ENCODE measurements at places on chromosomes 5 and 9.

GRCh38 chr5:10140195-10140973 lies 109.3 kb downstream of the ATPSCKMT start:
- DNase-seq = no peak

DNA sequence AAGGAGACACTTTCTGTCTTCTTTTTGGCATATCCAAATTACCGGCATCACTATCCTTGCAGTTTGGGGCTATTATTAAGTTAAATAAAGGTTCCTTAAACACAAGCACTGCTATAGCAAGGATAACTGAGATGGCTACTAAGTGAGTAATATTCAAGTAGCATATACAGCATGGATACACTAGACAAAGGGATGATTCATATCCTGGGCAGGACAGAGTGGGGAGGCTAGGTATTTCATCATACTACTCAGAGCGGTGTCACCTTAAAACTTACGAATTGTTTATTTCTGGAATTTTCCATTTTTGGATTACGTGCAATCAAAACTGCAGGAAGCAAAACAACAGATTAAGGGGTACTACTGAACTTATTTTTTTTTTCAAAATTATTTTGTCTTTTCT lies 54.1 kb downstream of the FER start:
- DNase-seq = no peak

DNA sequence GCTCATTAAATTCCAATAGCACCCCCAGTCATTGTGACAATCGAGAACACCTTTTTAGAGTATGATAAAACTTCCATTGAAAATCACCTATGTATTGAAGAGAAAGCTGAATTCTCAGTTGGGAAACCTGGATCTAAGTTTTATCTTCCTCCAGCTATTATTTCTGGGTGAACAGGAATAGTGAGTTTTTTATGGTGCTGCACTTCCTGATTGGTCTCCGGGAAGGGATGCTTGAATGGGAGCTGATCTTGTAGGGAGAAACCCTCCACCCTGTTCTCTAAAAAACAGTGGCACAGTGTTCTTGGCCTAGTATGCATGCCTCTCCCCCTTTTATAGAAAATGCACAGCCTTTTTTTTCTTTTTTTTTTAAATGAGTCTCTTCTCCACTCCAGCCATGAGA lies 112.2 kb downstream of the ACTBL2 start:
- no peak for DNase-seq

DNA sequence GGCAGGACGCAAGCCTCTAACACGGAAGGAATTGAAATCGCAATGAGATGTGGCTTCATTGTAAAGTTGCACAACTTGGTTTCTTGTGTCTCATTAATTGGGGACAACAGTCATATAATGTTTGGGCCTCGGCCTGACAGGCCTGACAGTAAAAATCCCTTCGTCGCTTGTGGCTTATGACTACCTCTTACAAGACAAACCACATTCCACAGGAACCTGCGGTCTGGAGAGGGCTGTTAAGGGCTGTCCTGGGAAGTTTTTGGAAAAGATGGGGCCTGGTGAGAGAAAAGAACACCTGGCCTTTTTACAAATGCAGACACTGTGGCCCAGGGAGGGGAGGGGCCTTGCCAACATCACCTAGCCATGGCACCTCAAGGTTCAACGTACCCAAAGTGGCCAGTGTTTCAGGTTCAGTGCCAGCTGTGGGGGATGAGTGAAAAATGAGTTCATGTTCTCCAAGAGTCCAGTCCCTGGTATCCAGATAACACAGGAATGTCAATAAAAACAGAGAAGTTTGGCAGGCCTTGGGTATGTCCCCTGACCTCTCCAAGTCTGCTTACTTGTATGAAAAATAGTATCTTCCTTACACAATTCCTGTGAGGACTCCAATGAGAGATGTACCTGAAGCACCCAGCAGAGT lies 22.2 kb downstream of the SHB start:
- no peak for DNase-seq

- DNase-seq = no peak
These were observed 23.0 kb upstream of the ECM2 start for GRCh38 chr9:92558612-92559374.
